T-helper 2 cell (primary cell): ENCODE measurements at places on chromosomes 11 and 22.

GRCh38 chr11:95268391-95268790 lies 37.4 kb upstream of the SESN3 start:
- no peak for DNase-seq

DNA sequence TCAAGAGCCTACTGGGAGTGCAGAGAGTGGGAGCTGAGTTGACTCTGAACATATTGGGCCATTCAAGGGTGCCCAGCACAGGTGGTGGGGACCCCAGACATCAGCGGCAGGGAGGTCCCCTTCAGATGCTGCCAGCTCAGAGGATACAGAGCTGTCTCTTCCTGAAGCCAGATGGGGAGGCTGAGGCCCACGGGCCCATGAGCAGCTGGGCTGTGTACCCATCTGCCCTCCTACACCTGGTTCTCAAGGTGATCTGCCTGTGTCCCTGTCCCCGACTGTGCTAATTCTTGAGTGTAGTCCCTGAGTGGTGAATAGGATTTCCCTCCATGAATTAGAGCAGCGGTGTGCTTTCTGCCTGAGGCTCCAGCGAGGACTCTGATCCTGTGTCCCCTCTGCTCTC lies 76.3 kb downstream of the MICAL2 start:
- DNase-seq: no peak

DNA sequence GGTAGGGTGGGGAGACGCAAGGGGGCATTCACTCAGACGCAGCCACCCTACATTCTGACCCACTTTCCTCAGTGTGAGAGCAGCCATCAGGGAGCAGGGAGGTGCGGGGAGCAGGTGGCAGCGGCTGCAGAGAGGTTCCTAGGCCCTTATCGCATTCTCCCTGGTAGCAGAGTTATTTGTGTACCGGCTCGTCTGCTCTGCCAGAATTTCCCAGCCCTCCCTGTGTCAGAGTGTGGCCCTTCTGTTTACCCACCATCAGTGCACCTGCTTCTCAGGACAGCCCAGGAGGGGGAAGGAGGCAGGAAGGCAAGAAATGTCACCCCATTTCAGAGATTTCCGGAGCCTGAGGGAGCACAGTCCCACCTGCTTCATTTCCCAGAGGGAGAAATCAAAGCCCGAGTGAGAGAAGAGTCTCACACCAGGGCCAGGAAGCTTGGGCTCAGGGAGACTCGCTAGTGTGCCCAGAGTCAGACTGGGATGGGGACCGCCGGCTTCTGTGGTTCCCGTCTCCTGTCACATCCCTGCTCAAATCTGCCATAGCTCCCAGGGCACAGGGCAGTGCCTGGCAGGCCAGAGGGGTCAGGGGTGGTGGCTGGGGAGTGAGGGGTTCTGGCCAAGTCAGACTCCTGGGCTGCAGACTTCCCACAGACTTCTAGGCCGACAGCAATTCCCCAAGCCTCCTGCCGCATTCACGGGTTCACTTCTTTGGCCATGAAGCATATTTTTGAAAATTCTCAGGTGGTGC lies 49.7 kb downstream of the ARRB1 start:
- DNase-seq: no peak

GRCh38 chr11:31237819-31238760 lies 131.4 kb downstream of the DCDC1 start:
- no peak for DNase-seq

- DNase-seq: no peak
Observed at GRCh38 chr11:56911312-56911711, 77.4 kb upstream of the OR5AK2 start.

GRCh38 chr11:13169709-13170108 lies 107.9 kb upstream of the BMAL1 start:
- no peak for DNase-seq

DNA sequence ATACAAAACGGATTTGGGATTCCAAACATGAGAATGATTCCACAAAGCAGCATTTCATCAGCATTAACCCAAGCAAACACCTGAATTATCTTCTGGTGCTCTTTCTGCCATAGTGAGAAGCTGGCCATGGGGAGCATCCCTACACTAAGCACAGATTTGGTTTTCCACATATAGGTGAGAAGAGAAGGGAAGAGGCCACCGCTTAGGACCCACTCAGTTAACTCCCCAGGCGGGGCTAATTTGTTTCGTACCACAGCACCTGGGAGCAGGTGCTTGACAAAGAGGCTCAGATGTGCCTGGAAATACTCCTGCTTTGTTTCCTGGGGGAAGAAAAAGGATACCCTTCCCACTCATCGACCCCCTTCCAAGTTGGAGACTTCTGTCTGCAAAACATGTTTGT lies 64.2 kb downstream of the RAB30 start:
- no peak for DNase-seq

DNA sequence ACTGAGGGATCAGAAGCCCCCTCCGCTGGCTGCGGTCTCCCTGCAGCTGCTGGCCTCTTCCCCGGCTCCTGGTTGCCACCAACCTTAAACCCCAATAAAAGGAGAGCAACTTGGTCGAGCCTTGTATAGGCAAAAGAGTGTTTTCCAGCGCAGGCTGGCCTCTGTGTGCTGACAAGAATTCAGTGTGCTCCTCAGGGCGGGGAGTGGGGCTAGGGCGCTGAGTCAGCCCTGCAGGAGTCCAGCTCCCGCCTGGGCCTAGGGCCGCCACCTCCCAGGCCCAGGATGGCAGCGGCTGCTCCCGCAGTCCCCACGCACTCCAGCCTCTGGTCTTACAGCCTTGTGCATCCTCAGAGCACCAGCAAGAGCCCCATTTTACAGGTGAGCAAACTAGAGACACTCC lies at the start of gene SHISAL1:
TSS of gene SHISAL1 (minus strand) at position 186 of the 400 bp plus-strand sequence. CDS start 12,006 bp downstream, outside the sequence.
- DNase-seq: no peak

GRCh38 chr11:113159988-113160807 lies 154.2 kb upstream of the TTC12 start:
- no peak for DNase-seq

- no peak for DNase-seq
Observed at GRCh38 chr22:40588726-40589125, 47.8 kb downstream of the MRTFA start.

- no peak for DNase-seq
Observed at GRCh38 chr11:68709062-68709461, 24.7 kb downstream of the GAL start.

DNA sequence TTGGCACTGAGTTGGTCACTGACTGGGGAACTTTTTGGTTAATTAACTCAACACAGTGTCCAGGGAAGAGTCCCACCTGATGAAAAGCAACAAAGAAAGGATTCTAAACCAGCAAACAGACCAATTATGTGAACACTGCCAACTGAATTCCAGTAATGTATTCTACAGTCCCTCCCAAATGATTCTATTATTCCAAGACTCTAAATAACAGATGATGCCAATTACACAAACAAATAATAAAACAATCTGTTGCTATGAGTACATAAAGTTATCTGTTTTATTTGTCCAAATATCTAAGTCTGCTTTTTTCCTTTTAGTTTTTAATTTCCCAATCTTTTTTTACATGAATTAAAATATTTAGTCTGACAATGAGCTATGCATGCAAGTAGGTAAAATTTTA lies 98.3 kb upstream of the TP53AIP1 start:
- DNase-seq: no peak

DNA sequence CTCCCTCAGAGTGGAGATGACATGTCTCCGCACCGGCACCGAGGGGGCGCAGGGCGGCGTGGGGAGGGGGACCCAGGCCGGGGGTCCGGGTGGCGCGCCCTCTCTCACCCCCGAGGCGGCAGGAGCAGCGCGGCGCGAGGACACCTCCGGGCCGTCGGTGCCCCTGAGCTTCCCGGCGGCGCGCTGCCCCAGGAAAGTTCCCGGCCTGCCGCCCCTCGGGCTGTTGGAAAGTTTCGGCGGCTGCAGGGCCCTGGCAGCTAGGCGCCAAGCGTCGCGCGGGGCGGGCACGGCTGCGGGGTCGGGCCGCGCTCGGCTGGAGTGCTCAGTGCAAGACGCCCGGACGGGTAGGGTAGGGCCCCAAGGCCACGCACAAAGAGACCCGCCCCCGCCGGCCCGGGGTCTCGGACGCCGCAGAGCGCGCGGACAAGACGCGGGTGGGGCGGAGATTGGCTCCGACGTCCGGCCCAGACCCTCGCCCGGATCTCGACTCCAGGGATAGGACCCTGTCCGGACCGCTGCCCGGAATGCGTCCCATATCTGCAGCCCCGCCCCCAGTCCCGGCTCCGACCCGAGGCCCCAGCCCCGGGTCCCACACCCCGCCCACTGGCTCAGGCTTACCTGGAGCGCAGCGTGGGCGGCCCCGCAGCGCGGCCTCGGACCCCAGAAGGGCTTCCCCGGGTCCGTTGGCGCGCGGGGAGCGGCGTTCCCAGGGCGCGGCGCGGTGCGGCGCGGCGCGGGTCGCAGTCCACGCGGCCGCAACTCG lies 471 bp downstream of the ARVCF start:
- DNase-seq: peak; percentile 22

- no peak for DNase-seq
Observed at GRCh38 chr11:62501432-62501891, 45.1 kb downstream of the AHNAK start.

GRCh38 chr11:133082453-133082781 lies 449.9 kb downstream of the OPCML start:
- no peak for DNase-seq

DNA sequence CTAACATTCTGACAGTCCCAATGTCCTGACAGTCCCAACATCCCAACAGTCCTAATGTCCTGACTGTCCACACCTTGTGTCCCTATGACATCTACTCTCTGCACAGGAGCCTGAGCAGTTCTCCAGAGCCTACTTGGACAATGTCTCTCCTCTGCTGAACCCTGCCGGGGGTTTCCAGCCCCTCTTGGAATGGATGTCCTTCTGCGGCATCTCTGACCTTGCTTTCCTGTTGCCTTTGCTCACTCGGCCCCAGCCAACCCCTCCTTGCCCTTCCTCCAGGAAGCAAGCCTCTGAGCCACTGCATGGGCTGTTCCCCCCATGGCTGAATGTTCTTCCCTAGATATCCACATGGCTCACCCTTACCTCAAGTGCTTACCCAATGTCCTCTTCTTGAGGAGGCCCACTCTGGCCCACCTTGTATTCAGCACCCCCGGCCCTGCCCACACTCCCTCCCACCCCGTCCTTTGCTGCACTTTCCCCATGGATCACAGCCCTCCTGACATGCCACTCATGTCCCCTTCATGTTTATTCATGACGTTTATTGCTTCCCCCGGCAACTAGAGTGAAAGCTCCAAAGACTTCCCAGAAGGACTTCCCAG lies 59.5 kb downstream of the DHCR7 start:
- peak; percentile 47 for DNase-seq

- no peak for DNase-seq
Observed at GRCh38 chr11:119737366-119738058, 8.5 kb upstream of the NECTIN1 start.

DNA sequence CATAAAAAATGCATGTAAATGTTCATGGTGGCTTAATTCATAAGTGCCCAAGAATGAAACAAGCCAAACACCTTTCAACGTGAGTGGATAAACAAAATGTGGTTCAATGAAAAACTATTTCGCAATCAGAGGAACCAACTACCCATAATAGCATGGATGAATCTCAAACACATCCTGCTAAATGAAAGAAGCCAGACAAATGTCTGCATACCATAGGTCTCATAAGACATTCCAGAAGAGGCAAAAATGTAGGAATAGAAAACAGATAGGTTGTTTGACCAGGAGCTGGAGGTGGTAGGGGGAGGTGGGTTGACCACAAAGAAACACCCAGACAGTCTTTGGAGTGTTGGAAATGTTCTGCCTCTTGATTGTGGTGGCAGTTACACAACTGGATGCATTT lies 13.2 kb upstream of the OSBPL5 start:
- DNase-seq: no peak

GRCh38 chr11:78138291-78138690 lies 1.1 kb downstream of the ALG8 start:
- no peak for DNase-seq

- DNase-seq: no peak
Observed at GRCh38 chr11:94472916-94473799, 20.5 kb downstream of the MRE11 start.

DNA sequence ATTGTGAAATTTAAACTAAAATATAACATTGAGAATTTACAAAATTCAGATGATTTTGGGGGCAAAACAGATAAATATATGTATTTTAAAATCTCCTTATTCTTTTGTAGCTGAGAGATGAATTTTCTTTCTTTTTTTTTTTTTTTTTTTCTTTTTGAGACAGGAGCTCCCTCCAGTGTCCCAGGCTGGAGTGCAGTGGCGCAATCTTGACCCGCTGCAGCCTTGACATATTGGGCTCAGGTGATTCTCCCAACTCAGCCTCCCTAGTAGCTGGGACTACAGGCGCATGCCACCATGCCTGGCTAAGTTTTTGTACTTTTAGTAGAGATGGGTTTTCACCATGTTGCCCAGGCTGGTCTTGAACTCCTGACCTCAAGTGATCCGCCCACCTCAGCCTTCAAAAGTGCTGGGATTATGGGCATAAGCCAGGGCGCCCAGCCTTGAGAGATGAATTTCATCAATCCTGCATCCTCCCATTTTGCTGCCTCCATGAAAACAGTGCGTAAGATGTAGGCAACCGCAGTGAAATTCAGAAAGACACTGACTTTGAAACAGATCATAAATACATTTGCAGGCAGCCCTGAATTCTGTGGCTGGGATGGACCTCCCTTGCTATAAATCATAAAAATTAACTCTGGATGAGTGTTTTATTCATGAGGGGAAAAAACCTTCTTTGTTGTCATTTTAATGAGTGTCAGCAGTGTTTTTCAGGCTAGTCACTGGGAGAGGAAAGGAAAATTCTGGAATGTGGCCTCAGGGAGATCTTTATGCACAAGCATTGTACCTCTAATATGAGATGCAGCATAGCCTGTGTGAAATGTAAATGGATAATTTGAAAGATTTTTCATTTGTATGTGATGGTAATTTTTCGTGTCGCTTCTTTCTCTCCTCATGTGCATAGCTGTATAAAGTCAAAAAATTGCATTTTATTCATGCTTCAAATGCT lies 14.4 kb downstream of the ELMOD1 start:
- DNase-seq: no peak

DNA sequence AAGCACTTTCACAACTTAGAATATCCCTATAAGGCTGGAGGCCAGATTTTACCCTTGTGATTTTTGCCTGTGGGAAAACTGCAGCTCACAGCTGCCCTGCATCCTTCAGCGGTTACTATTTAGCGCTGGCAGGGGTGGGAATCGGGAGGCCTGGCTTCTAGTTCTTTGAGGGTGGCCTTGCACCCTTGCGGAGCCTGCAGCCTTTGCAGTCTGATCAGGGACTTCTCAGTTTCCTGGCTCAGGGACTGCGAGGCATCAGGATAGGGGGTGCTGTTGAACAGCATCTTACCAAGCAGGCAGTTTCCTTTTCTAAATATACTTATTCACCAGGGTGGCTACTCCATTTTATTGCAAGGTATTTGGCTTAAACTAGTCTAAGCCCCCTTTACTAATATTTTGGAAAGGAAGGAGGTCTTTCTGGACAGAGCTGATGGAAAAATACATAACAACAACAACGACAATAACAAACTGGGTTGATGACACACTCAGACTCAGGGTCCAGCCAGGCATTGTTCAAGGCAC lies 2.9 kb upstream of the APOA1 start:
- no peak for DNase-seq

DNA sequence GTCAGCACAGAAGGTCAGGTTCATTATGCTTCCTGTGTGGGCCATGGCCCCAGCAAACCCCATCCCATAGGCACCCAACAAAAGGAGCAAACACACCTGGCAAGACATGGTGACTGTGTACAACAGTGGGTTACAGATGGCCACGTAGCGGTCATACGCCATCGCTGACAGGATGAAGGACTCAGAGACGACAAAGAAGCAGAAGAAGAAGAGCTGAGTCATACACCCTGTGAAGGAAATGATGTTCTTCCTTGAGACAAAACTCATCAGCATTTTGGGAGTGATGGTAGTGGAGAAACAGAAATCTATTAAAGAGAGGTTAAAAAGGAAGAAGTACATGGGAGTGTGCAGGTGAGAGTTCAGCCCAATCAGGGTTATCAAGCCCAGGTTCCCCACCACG lies 309 bp downstream of the OR8B12 start:
- no peak for DNase-seq
